ENCODE measurements at places on chromosomes 2 and 18.
A peak's percentile ranks its signal among the peaks of the same experiment; 100 is the strongest.

DNA sequence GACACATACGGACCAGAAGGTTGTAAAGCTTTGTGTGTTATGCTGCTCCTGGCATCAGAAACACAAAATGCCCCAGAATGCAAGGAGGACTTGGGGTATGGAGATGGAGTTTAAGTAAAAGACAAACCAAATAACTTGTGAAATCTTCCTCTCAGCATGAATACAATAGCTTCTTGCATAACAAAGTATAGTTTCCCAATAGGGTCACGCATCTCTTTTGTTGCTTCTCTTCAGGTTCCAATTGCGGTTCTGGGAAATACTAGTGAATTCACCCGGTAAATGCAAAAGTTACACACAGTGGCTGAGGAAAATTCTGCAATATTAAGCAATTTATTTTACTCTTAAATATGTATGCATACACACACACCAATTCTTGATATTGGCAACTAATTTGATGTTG, 339.2 kb upstream of the EPHA4 start:
- DNase-seq = no peak

DNA sequence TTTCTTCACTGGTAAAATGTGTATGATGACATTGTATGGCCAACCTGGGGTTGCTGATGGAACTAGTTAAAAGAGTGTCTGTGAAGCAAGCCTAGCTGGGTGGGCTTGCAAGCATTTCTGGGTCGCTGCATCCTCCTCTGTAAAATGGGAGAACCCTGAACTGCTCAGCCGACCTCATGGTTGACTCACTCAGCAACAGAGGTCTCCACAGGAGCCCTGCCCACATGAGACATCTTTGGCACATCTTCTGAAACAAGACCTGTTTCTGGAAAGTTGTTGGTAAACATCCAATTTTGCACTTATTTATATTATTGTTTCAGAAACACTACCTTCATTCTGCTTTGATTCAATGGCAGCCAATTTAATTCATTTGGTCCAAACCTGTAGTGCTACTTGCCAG, 52.6 kb downstream of the BCL11A start:
- DNase-seq = no peak

GRCh38 chr2:119483395-119483753, 40.9 kb downstream of the SCTR start:
- no peak for DNase-seq

DNA sequence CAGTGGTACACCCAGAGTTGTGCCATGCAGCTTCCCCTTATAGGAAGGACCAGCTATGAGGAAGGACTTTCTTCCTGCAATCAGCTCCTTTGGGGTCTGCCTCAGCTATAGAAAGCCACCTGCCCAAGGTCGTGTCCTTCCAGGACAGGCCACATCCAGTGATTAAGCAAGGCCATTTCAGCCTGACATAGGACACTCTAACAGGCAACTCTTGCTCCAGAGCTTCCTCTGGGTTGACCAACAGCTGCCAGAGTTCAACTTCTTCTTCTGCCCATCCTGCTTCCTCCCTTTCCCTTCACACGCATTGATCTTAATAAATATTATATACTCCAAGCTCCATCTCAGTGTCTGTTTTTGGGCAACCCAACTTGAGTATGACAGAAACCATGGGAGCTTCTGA, 12.8 kb downstream of the LRP2 start:
- DNase-seq = no peak

DNA sequence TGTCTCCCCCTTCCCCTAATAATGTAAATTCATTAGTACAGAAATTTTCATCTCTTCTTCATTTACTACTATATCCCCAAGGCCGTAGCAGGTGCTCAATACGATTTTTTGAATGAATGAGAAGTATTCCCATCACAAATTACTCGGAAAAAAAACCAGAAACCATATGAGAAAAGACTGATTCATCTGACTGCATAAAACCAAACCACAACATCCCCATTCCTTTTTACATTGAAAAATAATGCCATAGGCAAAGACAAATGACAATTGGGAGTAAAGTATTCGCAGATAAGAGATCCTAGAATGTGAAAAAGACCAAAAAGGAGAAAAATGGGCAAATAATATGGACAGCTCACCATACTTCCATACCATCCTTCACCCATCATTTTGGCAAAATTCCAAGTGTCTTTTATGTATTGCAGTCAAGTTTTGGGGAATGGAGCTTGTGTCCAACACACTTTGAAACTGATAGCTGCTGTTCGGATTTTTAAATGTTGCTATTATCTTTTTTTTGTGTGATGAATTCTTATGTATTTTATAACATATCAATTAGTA, 1.5 kb downstream of the ZC3H8 start:
- no peak for DNase-seq

DNA sequence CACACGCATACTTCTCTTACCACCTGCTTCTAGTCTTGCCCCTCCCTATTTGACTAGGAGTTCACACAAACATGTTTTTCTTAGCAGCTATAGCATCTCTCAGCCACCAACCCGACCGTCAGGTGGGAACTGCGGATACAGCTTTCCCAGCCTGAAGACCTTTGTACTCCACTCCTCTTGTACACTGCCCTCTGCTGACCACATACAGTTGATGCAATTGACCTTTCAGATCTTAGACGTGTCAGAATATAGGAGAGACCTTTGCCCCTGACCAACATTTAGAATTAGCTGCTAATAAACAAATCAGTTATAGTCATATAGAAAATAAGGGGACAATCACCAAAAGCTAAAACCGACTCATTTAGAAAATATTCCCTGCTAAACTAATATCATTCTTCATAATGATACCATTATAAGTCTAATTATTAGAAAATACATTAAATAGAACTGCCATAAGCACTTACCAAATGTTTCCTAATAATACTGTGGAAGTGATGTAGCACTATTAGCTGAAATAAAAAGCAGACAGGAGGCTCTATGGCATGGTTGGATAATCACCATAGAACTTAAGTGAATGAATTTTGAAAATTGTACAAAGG, 208.4 kb downstream of the RAD51AP2 start:
- DNase-seq = peak; percentile 1

DNA sequence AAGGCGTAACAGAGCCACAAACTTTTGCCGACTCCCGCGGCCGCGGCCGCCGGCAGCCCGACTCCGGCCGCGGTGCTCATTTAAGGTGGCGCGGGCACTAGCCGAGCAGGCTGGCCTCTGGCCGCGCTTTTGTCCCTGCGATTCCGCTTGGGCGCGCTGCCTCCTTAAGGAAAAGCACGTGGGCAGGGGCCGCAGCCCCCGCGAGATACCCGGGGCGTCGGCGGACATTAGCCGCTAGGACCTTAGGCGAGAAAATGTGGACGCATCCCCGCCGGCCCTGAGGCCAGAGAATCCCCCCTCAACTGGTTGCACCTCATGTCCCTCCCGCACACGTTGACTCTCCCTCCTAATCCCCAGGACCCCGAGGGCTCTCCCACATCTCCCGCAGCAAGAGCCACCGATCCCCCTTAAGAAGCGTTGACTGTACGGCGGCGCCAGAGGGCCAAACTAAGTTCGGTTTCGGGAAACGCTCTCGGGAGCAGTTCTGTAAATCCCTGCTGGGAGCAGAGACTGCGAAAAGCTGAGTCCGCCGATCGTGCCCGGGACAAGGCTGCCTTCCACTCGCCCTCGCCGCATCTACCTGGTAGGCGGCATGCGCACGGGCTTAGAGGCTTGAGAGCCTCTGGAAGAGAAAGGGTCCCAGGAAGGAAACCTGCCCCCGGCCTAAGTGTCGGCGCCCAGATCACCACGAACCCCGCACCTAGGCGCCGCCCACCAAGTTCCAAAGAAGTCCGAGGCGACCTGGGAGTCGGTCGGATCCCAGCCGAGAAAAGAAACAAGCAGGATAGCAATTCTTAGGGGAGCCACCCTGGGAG, 1.8 kb upstream of the SATB2 start:
- DNase-seq = no peak

DNA sequence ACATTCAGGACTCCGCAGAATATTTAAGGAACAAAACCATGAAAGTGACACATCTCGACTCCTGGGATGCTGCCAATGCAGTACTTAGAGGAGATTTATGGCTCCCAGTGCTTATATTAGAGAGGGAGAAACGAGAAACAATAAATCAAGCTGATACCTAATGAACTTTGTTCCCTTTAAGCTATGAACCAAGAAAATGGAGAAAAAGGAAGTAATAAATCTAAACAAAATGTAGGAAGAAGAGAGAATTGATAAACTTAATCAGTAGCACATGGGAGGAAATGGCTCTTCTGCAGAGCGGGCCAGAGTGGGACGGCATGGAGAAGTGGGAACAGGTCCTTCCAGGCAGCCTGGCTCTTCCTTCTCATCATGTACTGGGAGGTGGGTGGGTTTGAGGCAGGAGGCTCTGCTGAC, 42.7 kb downstream of the NPPC start:
- DNase-seq = no peak

GRCh38 chr18:27787547-27787946, 389.4 kb downstream of the CDH2 start:
- no peak for DNase-seq

GRCh38 chr2:86238354-86238753, 39.1 kb downstream of the MRPL35 start:
- peak; percentile 32 for DNase-seq

- DNase-seq = no peak
Measured at GRCh38 chr2:168565512-168565911, 109.4 kb downstream of the CERS6 start.

GRCh38 chr2:168449419-168449818, 6.7 kb upstream of the CERS6 start:
- DNase-seq = no peak

- no peak for DNase-seq
Measured at GRCh38 chr2:219362524-219363164, 25.1 kb downstream of the DNPEP start.

DNA sequence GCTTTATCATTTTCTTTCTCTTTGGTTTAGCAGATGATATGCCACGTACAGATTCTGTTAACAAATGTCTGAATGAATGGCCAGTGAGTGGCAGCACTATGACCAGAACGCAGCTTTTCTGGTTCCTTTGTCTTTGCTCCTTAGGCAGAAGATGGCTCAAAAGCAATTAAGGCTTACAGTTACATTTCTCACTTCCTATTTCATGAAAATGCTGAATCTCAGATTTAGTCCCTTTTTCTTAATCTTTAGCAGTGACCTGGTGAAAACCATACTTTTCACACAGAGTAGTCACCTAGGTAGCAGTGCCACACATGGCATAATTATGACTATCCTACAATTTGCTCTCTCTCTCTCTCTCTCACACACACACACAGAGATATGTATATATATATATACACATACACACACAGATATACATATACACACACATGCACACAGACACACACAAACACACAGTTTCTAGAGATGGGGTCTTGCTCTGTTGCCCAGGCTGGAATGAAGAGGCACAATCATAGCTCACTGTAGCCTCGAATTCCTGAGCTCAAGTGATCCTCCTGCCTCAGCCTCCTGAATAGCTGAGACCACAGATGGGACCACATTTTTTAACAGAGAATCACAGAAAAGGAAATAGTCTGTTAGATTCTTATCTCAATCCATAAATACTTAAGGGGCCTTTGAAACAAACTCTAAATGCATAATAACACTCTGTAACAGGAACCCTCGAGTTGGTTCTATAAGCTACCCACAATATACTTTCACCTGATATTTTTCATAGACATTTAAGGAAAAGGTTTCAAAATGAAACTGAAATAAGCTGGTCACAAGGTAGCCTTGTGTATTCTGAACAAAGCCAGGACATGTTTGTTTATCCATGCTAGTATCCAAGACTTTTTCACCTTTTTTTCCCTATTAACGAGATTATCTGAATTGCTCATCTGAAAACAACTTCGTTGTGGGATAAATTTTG, 11.6 kb downstream of the PDE6D start:
- DNase-seq = no peak

- DNase-seq = peak; percentile 0
Measured at GRCh38 chr2:79982445-79982844, 322.1 kb downstream of the LRRTM1 start.

GRCh38 chr2:27323596-27324285, 844 bp upstream of the MPV17 start:
- no peak for DNase-seq

DNA sequence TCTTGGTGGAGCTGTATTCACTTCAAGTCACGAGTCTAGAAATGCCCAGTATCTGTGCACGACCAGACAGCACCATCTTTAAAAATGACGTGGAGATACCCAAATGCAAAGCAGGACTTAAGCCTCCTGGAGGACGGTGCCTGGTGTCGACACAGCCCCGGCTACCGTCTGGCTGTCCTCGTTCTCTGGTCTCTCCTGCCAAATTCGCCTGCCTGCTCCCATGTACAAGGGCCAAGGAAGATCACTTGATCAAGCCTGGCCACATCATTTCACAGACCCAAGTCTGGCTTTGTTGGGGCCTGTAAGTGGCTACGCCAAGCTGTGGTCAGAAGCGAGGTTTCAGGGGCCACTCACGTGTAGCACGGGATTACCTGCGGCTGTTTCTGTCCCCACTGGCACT, 9.4 kb downstream of the ODC1 start:
- no peak for DNase-seq

- DNase-seq = no peak
Measured at GRCh38 chr2:128309280-128310093, 9.2 kb downstream of the HS6ST1 start.

GRCh38 chr2:205030695-205031094, 485.4 kb downstream of the PARD3B start:
- no peak for DNase-seq
